Jurkat, Clone E6-1 (cell line): ENCODE measurements at places on chromosomes 11 and 22.

DNA sequence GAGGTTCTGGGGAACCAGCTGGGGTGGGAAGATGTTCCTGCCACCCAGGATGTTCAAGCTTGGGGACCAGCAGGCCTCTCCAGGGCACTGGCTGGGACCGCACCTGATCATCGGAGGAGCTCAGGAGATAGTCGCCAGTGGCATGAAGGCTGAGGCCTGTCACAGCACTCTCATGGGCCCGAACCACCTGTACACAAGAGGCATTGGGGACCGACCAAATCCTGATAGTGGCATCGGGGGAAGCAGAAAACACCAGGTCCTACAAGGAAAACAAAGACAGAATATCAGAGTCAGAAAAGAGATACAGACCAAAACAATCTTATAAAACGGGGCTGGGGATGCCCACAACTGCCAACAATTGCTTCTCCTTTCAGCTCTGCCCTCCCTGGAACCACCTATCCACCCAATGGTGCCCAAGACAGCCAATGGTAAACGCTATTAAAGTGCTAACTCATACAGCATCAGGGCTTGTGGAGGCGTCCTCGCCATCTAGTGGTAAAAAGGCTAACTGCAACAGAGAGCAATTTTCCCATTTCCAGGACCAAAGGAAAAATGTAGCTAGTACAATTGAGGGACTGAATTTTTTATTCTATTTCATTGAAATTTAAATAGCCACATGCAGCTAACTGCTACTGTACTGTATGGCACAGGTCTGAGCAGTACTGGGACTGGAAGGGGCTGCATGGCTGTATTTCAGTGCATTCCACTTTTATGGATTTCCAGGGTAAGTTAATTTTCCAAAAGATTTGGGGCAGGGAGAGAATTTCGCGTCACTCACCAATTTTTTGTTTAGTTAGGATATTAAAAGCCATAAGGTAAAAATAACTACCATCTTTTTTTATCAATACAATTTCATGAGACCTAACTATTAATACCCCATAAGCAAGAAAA, 7.1 kb downstream of the PRPF19 start:
- DNase-seq = peak; percentile 47

- DNase-seq = no peak
Observed at GRCh38 chr11:30432178-30432577, 109.3 kb downstream of the ARL14EP start.

DNA sequence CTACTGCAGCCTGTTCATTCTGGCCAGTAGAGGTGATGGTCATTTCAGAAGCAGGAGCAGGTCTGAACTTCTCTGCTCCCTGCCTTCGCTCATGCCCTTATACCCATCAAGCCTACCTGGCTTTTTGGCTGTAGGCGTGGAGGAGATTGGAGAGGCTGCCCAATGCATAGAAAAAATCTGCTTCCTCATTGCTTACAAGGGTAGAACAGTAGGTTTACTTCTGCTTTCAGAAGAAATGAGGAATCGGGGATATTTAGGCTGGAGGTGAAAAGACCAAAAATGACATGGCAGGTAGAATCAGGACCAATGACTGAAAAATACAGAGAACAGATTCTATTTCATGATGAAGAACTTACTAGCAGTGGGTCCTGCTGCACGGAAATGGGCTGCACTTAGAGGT, 72.9 kb upstream of the YWHAH start:
- DNase-seq = no peak

DNA sequence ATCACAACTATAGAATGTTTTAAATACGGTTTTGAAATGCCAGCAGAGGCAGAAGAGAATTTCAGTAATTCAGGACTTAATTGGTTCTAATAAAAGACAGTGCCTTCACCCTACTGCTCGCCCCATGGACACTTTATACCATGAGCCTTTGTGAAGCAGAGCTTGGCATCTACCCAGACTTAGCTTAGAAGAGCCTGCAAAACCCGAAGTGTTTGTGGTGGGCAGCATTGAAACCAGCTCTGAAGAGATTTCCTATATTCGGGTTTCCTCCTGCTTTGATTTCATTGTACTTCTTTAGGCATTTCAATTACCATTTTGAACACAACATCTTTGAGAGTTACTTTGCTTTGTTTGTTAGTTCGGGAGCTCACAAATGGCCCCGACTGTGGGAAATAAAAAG, 185.1 kb upstream of the MTNR1B start:
- no peak for DNase-seq

GRCh38 chr11:57251491-57252104, 14.5 kb upstream of the APLNR start:
- no peak for DNase-seq
